Fibroblast of lung (primary cell): ENCODE measurements at places on chromosomes 12 and 14. TPM values are rescaled to one million over a fixed set of nuclear protein-coding genes. Genes with fewer than 3 reads are reported as not detected.
A peak's percentile ranks its signal among the peaks of the same experiment; 100 is the strongest.

DNA sequence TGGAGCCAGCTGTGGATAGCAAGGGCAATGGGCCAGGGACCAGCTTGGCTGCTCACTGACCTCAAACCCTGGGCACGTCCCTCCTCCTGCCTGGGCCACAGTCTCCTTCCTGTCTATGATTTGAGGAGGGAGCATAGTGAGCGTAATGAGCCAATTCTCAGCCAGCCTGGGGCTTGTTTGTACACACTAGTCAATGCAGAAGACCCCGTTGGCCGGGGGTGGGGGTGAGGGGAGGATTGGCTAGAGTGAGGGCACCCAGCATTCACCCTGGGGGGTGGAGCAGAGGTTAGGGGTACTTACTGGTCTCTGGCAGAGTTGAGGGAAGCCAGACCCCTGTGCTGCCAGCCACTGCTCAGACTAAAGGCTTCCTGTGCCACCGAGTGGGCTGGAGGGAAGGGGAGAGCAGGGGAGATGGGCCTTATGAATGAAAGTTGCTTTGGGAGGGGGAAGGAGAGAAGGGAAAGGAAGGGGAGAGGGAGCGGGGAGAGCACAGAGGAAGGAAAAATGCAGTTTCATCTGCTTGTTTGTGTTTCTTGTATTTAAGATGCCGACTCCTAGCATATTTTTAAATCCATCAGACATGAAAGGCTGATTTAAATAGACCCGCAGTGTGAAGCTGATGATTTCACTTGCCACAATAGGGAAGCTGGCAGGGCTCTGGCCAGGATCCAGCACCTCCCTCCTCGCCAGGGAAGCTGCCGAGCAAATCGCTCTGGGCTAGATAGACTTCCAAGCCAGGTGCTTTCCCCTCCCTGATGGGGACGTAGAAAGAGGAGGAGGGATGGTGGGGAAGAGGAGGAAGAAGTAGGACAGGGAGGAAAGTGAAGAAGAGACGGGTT lies 114.0 kb downstream of the PRMT8 start:
- DNase-seq: no peak

GRCh38 chr14:27845241-27845850 lies 921.2 kb upstream of the FOXG1 start:
- no peak for DNase-seq

DNA sequence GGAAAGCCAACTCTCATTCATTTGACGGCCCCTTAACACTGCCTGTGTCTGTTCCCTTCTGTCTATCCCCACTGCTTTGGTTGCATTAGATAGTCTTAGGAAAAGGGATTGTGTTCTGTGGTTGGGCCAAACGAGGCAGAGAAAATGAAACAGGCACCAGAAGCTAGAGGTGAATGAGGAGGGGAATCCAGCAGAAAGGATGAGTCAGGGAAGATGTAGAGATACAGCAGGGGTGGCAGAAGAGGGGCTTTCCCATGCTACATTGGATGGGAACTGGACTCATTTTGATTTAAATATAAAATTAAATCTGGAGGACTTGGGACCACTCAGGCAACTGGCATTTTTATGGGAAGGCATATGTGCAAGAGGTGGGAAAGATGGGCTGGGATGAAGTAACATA lies 43.3 kb downstream of the OTOGL start:
- peak; percentile 5 for DNase-seq

Gene IL23A
- 0.17 TPM in 1 of 2 replicates, not detected in the other for total RNA-seq

Gene ARHGEF40
- total RNA-seq: 23.6 and 24.7 TPM in 2 replicates

Gene NID2
- 93.7 and 181 TPM in 2 replicates for total RNA-seq
